ENCODE measurements at places on chromosomes 2 and 18. TPM values are rescaled to one million over a fixed set of nuclear protein-coding genes. Genes with fewer than 3 reads are reported as not detected.

DNA sequence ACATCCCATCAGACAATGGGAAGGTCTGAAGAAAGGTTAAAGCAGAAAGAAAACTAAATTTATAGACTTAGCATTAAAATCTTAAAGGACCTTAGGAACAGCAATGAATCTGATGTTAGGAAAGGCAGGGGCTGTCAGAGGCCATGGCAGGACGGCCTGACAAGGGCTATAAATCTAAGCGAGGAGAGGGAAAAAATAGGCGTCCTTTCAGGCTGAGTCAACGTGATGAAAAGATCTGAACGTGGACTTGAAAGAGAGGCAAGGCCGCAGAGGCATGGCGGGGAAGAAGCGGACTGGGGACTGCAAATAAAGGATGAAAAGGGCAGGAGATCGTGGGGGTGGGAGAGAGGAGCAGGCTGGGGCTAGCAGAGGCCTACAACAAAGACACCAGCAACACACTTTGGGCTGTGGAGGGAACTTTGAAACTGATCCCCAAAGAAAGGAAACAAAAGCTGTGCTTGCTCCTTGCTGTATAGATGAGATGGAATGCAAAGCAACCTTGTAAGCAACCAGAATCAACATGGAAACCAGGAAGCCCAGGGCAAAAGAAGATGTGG, 145.6 kb downstream of the NRP2 start:
- H3K27ac ChIP-seq = no peak overlapping the region
- H3K4me1 ChIP-seq = no peaks in the 10 kb centered on the region
- DNase-seq = no peak
- H3K4me3 ChIP-seq = no peak overlapping the region
- H3K36me3 ChIP-seq = no peaks in the 10 kb centered on the region

- H3K4me1 ChIP-seq = no peaks in the 10 kb centered on the region
- no peaks in the 10 kb centered on the region for H3K27me3 ChIP-seq
- H3K27ac ChIP-seq = no peak overlapping the region
- H3K36me3 ChIP-seq = no peaks in the 10 kb centered on the region
These were observed 416.2 kb upstream of the LYPD1 start for GRCh38 chr2:133086176-133086575.

DNA sequence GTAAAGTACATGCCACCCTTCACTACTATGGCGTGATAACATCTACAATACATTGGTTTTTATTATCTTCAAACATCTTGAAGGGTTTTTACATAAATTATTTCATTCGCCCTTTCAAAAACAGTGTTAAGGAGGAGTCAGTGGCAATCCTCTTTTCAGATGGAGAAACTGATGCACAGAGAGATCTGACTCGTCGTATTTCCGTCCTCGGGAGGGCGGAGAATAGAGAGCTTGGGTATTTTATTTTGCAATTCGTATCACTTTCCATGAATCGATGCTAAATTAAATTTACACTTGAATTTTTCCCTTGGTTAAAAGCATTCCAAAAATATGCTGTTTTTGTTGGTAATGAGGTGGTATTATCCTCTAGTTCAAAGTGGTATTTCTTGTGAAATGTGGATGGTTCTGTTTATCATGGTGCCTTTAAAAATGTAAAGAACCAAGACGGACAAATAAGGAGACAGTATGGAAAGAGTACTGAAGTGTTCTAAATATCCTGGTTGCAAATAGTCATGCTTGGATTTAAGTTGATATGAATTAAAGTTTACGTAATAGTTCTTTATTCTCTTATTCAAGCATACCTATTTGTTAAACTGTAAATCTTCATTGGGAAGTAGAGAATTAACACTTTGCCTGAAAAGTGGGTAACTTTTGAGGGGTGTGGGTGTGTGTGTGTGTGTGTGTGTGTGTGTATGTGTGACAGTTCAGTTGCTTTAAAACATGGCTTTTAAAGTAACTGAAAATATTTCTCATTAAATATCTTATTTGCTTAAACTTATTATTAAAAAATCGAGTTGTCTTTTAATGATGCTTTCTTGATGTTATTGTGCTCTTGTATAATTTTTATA, 5.6 kb downstream of the PHLPP1 start:
- DNase-seq = no peak
- peaks cover 21% of the 10 kb centered on the region for H3K4me1 ChIP-seq
- no peak overlapping the region for H3K4me3 ChIP-seq
- no peak overlapping the region for H3K27ac ChIP-seq
- H3K27me3 ChIP-seq = peaks cover 10% of the 10 kb centered on the region

- DNase-seq = no peak
These were observed 59.4 kb upstream of the SIX2 start for GRCh38 chr2:45068571-45069140.

DNA sequence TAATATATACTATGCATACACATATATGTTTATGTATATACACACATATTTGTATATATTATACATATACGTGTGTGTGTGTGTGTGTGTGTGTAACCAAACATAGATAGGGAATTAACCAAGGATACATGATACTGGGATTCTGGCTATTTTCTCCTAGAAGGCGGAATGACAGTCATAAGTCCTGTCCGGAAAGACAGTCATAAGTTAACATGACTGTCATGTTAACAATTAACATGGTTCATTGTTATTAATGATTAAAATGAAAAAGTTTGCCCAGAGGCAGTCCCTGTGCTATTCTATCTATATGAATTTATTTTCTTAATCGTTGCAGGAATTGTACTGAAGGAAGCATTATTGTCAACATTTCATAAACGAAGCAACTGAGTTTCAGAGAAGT, 450.7 kb upstream of the NXPH2 start:
- no peak overlapping the region for H3K27ac ChIP-seq
- no peak for DNase-seq
- H3K4me1 ChIP-seq = no peaks in the 10 kb centered on the region
- H3K36me3 ChIP-seq = no peaks in the 10 kb centered on the region
- no peaks in the 10 kb centered on the region for H3K27me3 ChIP-seq
- no peak overlapping the region for H3K4me3 ChIP-seq

DNA sequence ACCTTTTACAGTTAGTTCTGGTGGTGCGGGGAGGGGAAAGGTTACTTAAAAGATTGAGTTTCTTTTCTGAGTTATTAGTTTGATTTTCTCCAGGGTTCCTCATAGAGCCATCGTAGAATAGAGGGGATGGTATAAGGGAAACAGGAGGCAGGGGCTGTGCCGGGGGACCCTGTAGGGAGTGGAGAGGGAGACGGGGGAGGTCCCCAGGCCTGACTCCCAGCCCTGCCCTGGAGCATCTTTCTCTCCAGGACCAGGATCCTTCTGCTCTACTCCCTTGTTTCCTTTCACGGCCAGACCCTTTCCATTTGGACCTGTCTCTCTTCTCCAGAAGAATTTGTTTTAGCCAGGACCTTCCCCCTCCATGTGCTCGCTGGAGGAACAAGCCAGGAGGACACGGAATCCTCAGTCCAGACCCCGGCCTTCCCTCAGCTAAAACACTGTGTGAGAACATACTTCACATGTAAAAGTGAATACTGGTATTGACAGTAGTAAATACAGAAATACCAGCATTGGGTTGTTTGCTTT, 35.4 kb downstream of the DGKD start:
- peaks cover 34% of the 10 kb centered on the region for H3K36me3 ChIP-seq
- H3K27ac ChIP-seq = no peak overlapping the region
- no peaks in the 10 kb centered on the region for H3K27me3 ChIP-seq

DNA sequence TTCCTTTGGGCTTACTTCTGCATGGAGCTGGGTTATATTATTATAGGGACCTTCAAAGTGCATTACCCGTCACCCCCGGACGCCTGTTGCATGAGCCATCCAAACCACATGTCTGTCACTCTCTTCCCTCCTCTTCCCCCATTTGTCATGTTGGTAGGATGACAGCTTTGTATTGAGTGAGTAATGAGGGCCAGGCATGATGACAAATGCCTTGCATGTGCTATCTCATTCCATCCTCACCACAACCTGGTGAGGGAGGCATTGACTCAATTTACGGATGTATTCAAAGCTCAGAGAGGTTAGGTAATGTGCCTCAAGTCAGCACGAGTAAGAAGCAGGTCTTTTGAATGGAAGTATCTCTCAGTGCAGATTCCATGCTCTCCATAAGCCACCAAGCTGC, 510.5 kb upstream of the TNP1 start:
- H3K27me3 ChIP-seq = no peaks in the 10 kb centered on the region
- no peak overlapping the region for H3K4me3 ChIP-seq

DNA sequence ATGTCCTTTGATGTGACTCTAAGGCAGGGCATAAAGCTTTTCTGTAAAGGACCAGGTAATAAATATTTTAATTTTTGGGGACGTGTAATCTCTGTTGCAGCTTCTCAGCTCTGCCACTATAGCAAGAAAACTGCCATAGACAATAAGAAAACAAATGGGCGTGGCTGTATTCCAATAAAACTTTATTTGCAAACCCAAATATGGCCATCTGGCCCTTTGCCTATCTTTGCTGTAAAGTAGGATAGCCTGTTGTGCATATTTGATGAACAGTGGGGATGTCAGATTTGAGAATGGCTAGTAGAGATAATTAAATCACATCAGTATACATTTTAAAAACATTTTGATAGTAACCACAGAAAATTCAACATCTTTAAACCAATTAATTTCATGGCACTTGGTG, 95.6 kb upstream of the NOSTRIN start:
- H3K4me3 ChIP-seq = no peak overlapping the region
- H3K27ac ChIP-seq = no peak overlapping the region
- H3K36me3 ChIP-seq = no peaks in the 10 kb centered on the region
- no peaks in the 10 kb centered on the region for H3K27me3 ChIP-seq
- peaks cover under 1% of the 10 kb centered on the region for H3K4me1 ChIP-seq
- DNase-seq = no peak

- H3K27me3 ChIP-seq = no peaks in the 10 kb centered on the region
- H3K27ac ChIP-seq = no peak overlapping the region
- no peak for DNase-seq
- H3K36me3 ChIP-seq = no peaks in the 10 kb centered on the region
These were observed 29.8 kb downstream of the ARMC9 start for GRCh38 chr2:231228223-231228622.

DNA sequence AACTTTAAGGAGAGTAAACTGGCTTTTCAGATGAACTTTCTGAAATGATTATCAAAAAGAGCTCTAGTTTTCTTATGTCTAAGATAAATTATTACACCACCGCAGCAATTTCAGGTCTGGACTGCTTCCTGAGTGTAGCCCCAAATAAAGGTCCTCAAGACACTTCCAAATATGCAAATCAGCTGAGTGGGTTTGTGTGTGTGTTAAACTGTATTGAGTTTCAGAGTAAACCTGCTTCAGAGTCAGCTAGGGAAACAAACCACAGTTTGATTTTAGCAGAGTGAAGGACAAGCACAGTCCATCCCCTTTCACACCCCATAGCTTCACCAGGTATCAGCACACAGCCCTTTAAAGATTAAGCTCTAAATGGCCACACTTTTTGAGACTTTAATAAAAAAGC, 168.7 kb downstream of the NRXN1 start:
- H3K4me1 ChIP-seq = no peaks in the 10 kb centered on the region
- DNase-seq = no peak
- H3K27me3 ChIP-seq = no peaks in the 10 kb centered on the region
- H3K36me3 ChIP-seq = no peaks in the 10 kb centered on the region

DNA sequence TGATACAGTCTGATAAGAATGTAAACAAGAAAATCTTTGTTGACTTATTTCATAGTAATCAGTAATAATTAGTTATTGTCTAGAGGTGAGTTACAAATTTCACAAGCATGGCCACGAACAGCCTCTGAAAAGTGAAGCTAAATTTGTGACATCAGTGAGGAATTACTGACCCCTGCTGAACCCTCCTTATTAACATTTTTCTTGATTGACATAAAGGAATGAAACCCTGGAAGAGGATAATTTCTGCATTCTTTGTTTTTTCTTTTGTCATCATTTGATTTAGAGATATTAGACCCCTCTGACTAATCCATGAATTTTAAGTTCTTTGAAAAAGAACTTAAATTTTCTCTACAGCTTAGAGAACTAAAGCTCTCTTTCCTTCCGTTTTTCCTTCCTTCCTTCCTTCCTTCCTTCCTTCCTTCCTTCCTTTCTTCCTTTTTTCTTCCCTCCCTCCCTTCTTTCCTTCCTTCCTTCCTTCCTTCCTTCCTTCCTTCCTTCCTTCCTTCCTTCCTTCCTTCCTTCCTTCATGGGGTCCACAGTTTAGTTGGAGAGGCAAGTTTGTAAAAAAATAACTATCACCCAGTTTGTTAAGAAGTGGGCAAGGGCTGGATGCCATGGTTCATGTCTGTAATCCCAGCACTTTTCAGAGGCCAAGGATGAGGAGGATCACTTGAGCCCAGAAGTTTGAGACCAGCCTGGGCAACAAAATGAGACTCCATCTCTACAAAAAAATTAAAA, 387.0 kb downstream of the MTX2 start:
- no peaks in the 10 kb centered on the region for H3K36me3 ChIP-seq
- H3K4me1 ChIP-seq = peaks cover 21% of the 10 kb centered on the region
- DNase-seq = no peak
- no peak overlapping the region for H3K4me3 ChIP-seq

DNA sequence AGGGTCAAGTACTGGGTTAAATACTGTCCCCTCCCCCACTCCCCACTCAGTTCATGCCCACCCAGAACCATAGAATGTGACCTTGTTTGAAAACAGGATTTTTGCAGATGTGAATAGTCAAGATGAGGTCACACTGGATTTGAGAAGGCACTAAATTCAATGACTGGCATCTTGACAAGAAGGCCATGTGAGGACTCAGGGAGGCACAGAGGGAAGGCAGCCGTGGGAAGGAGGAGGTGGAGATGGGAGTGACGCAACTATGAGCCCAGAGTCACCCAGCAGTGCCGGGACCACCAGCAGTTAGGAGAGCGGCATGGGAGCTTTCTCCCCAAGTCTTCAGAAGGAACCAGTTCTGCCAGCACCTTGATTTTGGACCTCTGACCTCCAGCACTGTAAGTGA, 257.3 kb downstream of the BCL2 start:
- no peak overlapping the region for H3K27ac ChIP-seq
- no peaks in the 10 kb centered on the region for H3K36me3 ChIP-seq
- no peak for DNase-seq
- H3K4me1 ChIP-seq = no peaks in the 10 kb centered on the region
- peaks cover 14% of the 10 kb centered on the region for H3K27me3 ChIP-seq

SLC5A7 gene
- not detected for total RNA-seq

RAB6C gene
- 0.11 TPM for total RNA-seq

HK2 gene
- total RNA-seq = 40.9 TPM

TLX2 gene
- total RNA-seq = 0.88 TPM

CIB4 gene
- not detected for total RNA-seq

SPIRE1 gene
- total RNA-seq = 3.6 TPM

All from activated naive CD8-positive, alpha-beta T cell treated with anti-CD3 and anti-CD28 coated beads, Interleukin-2, amount 10 ng/mL, durations not matched to agents 7 days and 5 days (primary cell).